ENCODE measurements at places on chromosomes 3 and 15.
A peak's percentile ranks its signal among the peaks of the same experiment; 100 is the strongest.

DNA sequence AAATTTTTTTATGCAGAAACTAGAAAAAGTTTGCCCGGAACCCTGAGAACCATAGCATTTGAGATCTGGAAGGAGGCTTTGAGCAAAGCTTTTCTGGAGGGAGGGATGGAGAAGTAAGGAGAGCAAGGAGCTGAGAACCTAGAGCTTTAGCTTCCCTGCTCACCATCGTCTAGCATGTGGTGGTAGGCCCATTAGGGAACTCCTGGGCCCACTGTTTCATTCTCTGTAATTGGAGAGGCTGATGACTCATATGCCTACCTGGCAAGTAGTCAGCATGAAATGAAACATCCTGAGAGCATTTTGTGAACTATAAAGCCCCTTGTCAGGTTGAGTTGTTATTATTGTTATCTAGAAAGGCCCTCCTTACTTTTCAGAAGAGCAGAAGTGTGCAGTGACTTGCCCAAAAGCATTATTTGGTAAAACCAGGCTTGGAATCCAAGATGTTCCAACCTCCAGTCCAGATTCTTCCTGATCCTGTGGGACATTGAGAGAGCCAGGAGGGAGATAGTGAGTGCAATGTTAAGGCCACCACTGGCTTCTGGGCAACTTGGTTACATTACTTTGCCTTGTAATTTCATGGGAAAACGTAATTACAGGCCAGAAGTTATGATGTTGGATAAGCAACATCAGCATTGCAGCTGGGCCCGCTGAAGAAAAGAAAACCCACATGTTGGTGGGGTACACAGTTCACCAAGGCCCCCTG lies 104.5 kb upstream of the BFSP2 start:
- no peak for DNase-seq

DNA sequence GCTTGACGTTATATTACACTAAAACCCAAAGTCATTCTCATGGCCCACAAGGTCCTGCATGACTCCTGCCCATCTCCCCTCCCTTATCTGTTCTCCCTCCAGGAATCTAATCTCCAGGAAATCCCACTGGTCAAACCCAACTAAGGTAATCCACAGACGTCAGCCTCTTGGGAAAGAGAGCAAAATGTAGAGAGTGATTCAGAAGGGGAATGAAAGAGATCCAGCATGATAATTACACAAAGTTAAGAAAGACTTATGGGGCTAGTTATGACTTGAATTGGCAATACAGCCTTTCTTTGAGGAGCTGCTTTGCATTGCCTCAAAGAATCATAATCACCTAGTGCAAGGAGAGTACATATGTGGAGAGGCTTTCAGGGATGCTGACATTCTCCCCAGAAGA lies 137.8 kb upstream of the MYRIP start:
- DNase-seq = no peak

DNA sequence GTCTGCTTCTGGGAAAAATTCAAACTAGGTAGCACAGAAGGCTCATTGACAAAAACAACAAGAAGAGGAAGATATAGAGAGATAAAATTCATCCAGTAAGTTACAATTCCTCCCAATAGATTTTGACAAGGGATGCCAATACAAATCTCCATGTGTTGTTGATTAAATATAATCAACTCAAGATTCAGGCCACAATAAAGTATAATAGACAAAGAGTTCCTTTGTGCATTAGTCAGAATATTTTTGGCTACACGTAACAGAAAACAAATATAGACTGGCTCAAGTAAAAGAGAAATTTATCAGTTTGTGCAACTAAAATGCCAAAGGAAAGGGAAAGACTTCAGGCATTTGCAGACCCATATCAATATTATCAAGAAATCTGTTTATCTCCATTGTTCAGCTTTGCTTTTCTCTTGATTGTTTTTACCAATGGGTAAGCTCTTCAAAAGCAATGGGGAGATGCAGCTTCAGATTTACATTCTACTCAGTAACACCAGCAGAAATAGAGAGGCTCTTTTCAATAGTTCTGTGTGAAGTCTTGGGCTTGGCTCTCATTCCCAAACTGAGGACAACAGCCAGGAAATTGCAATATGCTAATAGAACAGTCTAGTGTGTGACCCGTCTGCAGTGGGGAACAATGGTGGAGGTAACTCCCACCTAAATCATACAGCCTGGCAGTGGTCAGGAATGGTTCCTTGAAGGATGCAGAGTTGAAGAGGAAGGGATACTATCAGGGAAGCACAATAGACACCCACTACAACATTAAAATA lies 77.6 kb upstream of the PROK2 start:
- no peak for DNase-seq

DNA sequence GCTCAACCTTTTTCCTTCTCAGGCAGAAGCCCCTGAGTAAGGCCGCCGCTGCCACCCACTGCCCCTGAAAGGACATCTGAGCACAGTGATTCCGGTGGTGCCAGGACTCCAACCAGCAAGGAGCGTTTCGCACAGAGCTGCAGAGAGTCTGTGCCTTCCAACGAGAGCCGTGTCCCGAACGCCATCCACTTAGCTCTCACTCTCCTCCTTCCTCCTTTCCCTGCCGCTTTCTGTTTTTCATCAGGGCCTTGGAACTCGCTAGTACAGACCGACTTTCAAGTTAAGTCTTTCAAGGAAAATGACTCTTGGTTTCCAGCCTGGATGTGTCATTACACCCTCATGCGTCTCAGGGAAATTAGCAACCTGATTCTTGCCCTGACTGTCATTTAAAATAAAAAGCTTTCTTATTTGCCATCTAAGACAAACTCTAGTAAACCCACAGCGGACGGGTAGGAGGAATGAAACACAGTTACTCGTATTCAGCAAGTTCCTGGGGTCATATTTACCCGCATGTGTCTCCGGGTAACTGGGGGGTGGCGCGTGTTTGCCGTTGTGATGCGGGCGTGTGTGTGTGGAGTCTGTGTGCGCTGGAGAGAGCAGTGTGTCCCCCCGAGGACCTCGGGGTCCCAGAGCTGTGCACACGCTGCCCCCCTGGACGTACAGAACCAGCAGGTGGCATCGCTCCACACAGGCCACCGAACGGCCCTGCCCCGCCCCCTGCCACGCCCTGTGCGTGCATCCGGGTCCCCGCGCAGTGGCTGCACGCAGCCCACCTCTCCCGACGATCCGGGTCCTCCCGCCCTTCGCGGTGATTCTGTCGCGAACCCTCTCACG lies 30.4 kb upstream of the ALDH1A3 start:
- DNase-seq = peak; percentile 20

GRCh38 chr3:189766416-189766815 lies 135.2 kb downstream of the TP63 start:
- DNase-seq = no peak

DNA sequence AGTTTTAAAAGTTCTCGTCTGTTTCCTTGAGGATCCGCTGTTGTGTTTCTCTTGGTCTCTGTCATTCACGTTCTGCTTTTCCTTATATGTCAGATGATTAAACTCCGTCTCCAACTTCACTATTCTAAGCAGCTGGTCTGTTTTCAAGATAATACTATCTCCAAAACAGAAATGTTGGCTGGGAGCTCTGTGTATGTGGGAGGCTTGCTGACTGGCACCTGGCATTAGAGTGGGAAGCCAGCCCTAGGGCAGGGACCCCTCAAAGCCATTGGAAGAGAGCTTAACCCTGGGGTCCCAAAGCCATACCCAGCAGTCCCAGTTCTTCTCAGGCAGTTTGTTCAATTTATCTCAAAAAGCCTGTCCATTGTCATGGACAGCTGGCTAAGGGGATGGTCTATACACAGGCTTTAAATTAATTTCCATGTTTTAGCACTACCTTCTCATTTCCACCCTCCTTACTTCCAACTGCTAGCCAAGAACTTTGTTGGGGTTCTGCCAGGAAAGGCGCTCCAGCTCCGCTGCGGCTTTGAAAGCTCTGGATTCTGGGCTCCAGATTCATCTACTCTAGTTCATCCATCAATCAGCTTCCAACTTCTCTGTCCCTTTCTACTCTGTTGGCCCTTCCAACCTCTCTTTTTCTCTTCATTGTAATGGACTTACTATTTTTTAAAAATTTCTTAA lies 9.2 kb downstream of the BTBD1 start:
- DNase-seq = no peak

DNA sequence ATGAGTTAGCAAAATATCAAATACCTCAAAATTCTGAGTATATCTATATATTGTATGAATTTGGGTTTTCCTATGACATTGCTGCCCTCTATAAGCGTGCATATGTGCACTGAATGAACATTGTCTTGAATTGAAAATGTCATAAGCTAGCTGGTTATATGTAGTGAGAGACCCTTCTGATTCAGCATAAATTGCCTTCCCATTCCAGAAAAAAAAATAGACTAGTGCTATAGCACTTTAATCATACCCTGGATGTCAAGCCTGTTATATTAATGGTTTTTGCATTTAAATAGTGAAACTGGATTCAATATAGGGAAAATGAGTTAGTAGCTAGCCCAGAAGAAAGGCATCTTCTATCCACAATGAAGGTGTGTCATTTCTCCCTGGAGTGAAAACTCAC lies 265.1 kb downstream of the TUSC7 start:
- DNase-seq = no peak

- DNase-seq = no peak
These were observed 6.8 kb downstream of the ARL6IP5 start for GRCh38 chr3:69091389-69092029.

GRCh38 chr15:83585601-83586335 lies 68.2 kb upstream of the ADAMTSL3 start:
- no peak for DNase-seq

- no peak for DNase-seq
These were observed 33.8 kb downstream of the BCHE start for GRCh38 chr3:165803471-165803870.

DNA sequence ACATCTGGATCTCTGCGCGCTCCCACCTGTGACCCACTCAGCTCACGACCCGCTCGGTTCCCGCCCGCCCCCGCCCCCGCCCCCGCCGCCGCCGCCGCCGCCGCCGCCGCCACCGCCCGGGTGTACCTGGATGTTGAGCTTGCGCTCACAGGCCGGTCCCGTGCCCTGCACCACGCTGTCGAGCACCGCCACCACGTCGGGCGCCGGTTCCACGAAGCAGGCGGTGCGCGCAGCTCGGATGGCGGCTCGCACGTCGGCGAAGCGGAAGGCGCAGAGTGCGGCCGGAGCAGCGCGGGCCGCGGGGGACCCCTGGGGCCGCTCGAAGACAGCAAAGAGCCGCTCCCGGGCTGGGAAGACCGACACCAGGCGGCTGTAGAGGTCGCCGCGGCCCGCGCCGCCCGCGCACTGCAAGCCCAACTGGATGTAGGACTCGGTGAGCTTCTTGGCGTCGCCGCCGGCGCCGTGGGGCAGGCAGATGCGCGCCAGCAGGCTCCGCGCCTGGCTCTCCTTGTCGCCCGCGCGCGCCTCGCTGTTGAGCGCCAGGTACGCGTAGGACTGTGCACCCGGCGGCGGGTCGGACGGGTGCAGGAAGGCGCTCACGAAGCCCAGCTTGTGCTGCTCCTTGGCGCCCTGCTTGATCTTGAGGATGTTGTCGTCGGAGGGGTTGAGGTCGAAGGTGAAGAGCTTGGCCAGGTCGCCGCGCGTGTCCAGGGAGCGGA lies 1.1 kb downstream of the PLXND1 start:
- DNase-seq = no peak

- no peak for DNase-seq
These were observed 9.4 kb downstream of the CLDN11 start for GRCh38 chr3:170428095-170428494.

DNA sequence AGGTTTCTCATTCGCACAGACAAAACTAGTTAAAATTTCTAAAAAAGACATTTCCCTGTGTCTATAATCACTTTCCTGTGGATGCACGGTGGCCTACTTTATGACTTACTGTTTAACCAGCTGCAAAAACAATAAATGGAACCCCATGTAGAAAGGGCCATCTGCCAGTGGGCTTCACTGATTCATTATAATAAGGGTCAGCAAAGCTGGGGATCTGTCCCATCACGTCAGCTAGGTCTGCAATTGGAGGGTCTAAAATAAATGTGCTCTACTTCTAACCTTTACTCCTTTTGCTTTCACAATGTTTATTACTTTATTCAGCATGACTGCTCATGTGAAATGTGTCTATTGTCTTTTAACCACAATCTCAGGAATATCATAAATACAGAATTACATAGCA lies 43.1 kb upstream of the NMD3 start:
- DNase-seq = no peak

DNA sequence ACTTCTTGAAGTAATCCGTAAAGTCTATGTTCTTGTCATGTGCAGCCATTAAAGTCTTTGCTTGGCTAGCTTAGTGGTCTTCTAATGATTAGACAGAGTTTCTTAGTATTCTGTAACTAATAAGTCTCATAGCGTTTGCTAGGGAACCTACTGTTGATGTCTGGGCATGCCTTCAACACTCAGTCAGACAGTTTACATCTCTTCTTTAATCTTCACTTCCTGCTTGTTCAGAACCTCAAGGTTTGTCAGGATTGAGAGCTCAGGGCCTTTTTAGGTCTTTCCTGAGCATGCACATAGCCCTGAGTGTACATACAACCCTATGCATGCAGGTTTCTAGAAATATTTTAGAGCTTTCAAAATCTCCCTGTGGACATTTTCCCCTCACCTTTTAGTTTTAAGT lies 426.3 kb downstream of the AGBL1 start:
- no peak for DNase-seq
